ENCODE measurements at places on chromosomes 13 and 19. TPM values are rescaled to one million over a fixed set of nuclear protein-coding genes. Genes with fewer than 3 reads are reported as not detected.
A peak's percentile ranks its signal among the peaks of the same experiment; 100 is the strongest.

DNA sequence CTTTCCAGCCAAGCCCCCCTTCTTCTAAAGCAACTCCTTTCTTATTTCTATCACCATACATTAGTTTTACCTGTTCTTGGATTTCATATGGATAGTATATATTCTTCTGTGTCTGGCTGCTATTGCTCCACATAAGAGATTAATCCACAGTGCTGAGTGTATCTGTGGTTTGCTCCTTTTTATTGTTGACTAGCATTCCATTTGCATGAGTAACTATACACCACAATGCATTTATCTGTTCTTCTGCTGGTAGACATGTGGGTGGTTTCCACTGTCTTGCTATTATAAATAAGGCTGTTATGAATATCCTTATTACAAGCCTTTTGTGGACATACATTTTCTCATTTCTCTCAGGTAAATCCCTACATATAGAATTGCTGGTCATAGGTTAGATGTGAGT lies 138.2 kb downstream of the SLC7A1 start:
- DNase-seq, result no peak

DNA sequence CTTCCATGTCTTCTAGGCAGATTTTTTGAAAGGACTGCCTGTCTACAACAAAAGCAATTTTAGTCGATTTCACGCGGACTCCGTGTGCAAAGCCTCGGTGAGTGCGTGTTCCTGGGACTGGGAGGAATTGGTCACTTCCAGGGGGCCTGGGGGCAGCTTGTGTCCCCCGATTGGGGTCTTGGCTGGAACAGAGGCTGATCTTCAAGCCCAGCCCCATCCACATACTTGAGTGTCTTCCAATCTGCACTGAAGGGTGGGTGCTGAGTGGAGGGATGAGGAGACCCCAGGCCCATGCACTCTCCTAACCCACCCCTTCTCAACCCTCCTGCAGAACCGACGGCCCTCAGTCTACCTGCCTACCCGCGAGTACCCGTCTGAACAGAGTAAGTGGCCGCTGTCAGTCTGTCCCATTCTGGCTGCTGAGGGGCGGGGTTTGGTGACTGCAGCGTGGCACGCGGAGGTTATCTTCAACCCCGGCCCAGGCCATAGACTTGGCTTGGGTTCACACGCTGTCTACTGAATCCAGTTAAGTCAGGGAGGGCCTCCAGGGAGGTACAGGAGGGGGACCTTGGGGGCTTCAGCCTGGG lies 4.7 kb downstream of the DDA1 start:
- DNase-seq, result no peak

DNA sequence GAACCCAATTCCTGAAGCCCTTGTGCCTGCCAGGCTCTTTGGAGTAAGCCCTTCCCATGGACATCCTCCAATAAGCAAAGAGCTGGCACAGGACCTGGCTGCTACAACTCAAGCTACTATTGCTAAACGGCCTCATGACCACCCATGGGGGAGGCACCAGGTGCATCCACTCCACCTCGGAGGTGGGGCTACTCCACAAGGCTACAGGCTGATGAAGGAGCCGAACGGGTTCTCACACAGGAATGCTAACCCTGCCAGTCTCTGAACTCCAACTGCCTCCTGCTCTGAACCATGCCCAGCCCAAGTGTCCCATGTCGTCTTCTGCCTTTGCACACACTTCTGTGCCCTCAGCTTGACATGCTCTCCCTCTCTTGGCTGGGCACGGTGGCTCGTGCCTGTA lies 10.0 kb downstream of the SYMPK start:
- no peak for DNase-seq

DNA sequence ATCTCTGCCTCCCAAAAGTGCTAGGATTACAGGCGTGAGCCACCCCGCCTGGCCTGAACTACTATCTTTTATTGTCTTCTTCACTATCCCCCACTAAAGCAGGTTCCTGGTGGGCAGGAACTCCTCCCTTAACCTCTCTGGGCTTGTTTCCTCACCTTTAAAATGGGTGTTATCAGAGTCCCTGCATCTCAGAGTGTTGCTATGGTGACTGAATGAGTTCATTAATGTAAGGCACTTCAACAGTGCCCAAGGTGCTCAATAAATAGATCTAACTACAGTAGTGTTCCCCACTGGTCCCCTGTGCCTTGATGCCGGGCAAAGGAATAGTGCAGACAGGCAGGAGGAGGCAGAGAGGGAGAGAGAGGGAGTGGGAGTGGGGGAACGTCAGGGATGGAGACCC lies 20.5 kb downstream of the CCDC97 start:
- DNase-seq, result no peak

DNA sequence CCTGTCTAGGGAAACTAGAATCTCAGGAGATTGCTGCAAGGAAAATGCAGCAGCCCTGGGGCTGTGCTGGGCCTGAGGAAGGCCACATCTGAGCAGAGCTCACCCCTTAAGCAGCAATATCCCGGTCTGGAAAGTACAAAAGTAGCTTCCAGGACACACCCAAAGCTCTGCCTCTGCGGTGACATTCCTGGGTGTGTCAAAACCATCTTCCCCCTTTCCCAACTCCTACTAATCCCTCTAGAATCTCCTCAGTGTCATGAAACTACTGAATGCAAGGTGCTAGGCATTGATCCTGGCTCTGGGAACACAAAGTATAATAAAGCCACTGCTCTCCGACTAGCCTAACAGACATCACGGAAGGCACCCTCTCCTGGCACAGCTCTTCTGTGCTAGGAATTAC lies 5.0 kb downstream of the PBX4 start:
- no peak for DNase-seq

DNA sequence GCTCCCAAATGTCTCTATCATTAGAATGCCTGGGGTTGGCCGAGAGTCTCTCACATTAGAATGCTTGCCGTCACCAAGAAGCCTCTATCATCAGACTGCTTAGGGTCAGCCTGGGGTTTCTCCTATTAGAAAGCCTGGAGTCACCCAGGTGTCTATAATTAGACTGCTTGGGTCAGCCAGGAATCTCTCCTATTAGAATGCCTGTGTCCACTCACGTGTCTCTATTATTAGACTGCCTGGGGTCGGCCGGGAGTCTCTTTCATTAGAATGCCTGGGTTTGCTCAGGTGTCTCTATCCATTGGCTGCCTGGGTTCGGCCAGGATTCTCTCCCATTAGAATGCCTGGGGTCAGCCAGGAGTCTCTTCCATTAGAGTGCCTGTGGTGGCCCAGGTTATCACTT lies 1453.1 kb downstream of the UQCRFS1 start:
- DNase-seq, result no peak

GRCh38 chr13:95123726-95124125 lies 177.5 kb downstream of the ABCC4 start:
- no peak for DNase-seq

Gene CGB3
- total RNA-seq, result not detected

- no peak for DNase-seq
Observed at GRCh38 chr13:37503287-37503686, 95.3 kb downstream of the POSTN start.

DNA sequence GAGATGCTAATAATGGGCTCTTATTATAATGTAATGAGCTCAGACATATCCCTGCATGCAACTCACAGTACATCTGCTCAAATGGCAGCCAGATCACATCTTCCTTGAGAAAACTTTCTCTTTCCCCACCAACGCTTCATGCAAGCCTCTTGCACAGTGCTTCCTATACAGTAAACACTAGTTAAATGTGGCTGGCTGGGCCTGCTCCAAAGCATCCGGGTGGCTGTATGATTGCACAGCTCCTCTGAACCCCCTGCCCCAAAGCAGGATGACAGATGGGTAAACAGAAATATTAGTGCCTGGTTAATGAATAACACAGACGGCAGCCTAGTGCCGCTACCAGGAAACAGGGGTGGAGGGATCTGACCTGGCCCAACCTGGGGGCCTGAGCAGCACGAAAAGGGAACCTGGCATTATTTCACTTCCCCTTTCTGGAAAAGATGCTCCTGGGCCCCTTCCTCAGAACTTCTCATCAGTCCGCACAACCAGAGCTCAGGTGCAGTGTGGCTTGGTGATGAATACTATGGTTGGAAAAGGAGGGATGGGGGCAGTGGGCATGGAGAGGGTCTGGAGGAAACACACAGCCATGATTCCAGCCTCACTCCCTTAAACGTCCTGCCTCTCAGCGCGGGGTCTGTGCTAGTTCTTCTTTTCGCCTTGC lies 10.8 kb downstream of the FFAR2 start:
- DNase-seq, result peak; percentile 64

Gene GPR12
- total RNA-seq, result not detected

GRCh38 chr13:105083992-105084391 lies 1451.5 kb downstream of the EFNB2 start:
- DNase-seq, result no peak

DNA sequence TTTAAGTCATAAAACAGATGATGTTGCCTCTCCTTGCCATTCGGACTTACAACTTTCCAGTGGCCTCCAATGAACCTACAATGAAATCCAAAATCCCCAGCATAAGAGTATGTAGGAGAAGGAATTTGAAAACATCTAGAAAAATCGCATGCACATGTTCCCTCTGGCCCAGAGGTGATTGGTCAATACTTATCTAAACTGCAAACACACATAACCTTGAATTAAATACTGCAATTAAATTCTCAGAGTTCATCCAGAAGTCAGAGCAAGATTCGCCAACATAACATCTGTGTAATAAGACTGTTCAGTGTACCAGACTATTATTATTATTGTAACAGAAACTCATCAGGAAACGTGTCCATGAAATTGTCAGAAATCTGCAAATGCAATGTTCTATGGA lies 82.2 kb upstream of the USP29 start:
- DNase-seq, result no peak

Gene NMRK2
- not detected for total RNA-seq

DNA sequence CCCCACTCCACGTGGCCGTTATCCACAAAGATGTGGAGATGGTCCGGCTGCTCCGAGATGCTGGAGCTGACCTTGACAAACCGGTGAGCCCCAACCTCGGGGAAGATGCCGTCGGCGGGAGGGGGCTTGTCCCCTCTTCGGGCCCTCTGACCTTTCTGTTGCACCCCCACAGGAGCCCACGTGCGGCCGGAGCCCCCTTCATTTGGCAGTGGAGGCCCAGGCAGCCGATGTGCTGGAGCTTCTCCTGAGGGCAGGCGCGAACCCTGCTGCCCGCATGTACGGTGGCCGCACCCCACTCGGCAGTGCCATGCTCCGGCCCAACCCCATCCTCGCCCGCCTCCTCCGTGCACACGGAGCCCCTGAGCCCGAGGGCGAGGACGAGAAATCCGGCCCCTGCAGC lies 4.8 kb downstream of the CCER2 start:
- no peak for DNase-seq

GRCh38 chr19:42121656-42122069 lies 10.6 kb downstream of the POU2F2 start:
- peak; percentile 52 for DNase-seq

DNA sequence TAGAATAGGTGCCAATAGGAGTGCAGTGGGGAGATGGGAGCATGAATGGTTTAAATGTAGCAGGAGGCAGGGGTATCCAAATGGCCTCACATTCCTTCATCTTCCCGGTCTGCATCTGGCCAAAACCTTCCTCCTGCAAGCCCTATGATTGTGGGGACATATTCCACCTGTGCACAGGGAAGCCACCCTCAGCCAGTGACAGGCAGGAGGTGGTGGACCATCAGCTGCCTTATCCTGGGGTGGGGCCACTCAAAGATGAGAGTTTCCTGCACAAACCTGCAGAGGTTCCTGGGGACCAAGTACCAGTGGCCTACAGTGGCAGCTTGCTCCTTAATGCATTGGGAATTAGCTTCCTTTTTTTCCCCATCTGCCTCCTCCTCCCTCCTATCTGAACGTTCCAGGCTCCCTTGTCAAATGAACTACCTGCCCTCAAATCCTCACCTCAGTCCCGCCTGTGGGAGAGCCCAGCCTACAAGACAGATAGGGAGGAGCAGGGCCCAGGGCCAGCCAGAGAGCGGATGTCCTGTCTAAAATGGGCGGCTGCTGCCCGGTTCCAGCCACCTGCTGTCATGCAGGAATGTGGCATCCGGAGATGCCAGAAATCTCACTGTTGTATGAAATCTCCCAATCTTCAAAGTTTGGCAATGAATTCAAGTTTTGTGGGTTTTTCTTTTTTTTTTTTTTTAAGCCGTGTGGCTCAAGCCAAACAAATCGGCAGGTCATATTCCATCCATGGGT lies 85.0 kb downstream of the TSHZ3 start:
- no peak for DNase-seq

GRCh38 chr13:26222520-26223046 lies 469 bp upstream of the RNF6 start:
- DNase-seq, result no peak

- no peak for DNase-seq
Observed at GRCh38 chr13:96551546-96551945, 442.7 kb downstream of the OXGR1 start.

DNA sequence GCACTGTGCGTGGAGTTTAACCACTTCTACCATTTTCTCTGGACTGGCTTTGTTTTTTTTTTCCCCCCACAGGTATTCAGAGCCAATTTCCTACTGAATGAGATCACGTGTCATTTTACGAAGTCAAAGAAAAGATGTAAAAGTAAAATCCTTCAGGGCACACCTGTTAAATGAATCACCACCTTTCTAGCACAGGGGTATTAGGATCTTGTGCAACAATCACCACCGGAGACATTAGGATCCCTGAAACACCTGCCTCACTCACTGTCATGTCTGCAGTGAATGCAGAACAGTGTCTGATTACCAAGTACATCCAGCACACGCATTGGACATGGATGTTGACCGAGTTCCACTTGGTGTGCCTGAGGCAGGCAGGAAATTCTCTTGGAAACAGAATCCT lies 17.2 kb downstream of the BRD4 start:
- DNase-seq, result no peak

Gene C19orf85
- total RNA-seq, result not detected

All from GM12878 (cell line).